ENCODE measurements at places on chromosomes 7 and 10.

DNA sequence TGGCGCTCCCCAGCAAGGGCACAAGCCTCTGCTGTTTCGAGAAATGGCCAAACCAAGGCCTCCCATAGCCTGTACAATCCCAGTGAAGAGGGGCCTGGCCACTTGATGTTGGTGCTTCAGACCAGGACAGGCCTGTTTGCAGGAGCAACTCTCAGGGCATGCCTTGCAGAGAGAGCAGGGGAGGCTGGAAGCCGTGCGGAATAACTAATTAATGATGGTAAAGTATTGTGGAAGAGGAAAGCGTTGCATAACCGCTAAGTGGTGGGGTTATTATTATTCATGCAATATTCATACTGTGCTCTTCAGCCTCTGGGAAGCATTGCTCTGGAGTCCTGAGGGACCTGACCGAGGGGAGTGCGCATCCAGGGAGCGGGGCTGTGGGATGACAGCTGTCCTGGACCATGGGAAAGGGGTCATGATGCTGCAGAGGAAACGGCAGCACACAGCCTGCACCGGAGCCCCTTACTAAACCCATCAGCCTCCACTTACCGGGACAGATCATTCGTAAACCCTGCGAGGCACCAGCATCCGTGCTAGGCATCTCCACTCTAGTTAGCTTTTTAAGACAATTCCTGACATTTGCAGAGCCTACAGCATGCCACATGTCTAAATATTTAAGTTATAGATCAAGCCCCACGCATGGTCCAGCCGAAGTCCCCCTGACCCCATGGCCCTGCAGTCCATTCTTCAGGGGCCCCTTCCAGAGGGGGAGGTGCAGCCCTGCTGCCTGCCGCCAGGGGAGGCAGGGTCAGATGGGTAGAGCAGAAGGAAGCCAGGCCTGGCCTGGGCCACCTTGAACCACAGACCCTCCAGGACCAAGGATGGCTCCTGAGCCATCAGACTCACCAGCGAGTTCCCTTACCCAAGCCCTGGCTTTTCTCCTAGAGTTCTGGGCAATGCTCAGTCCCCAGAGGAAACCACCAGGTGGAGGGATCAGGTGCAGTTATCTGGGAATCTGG is 11.6 kb downstream of the TMEM273 start:
- DNase-seq = no peak

DNA sequence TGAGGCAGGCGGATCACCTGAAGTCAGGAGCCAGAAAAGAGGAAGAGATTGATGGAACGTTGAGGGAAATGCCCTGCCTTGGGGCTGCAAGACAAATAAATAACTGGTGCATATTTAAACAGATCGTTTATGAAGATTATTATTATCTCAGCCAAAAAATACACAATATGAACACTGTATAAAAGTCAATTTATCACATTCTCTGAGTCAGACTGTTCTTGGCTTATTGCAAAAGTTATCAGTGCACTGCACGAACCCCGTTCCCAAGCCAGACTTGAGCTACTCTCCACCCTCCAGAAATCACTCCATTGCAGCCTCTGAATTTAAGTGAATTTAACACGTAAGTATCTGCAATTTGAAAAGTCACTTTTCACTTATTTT is 1.6 kb downstream of the DNMBP start:
- no peak for DNase-seq

DNA sequence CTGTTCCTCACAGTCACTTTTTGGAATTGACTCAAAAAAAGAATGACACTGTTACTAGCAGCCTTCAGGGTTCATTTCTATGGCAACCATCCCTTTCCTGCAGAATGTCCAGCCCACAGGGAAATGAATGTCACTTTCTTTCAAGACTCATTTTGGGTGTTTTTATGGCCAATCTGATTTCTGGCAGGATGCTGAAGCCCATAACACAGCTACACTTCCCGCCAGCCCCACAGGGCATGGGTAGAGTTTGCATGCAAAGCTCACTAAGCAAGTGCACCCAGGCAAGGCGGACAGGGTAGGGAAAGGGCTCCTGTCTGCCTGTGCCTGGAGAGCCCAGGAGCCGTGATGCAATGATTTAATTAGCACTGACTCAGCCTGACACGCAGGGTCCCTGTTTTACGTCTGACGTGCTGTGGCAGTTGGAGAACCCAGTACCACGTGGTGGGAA is 26.1 kb upstream of the GPAM start:
- peak; percentile 30 for DNase-seq

GRCh38 chr10:31288001-31288400 is 31.0 kb upstream of the ZEB1 start:
- DNase-seq = no peak

DNA sequence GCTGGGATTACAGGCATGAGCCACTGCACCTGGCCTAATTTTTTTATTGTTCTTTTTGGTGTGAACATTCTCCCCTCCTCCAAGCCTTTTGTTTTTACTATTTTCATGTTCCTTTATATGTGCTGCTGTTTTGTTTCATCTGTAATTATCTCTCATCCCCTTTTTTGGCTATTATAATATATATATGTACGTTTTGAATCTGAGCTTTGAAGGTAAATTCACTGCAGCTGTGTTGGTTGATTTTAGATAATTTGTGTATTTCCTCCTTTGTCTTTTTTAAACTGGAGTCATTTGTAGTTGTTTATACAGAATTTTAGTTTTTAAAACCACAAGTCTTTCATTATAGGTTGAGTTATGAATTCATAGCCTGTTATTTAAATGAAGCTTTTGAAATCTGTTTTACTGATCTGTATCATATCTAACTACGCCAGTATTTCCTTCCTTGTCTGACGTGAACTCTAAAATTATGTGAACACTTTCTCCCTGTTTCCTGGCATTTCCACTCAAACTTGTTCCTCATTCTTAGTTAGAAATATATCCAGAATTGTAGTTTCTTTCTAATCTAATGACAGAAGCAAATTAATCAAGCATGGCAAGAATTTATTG is 54.9 kb downstream of the PTEN start:
- no peak for DNase-seq
